ENCODE measurements at places on chromosomes 2 and 18. TPM values are rescaled to one million over a fixed set of nuclear protein-coding genes. Genes with fewer than 3 reads are reported as not detected.

The SELENOI gene
- polyA plus RNA-seq: 3.4 TPM

The MAP3K19 gene
- not detected for polyA plus RNA-seq

The DUSP19 gene
- 0.99 TPM for polyA plus RNA-seq

The ANKMY1 gene
- 17.5 TPM for polyA plus RNA-seq

The ALPP gene
- not detected for polyA plus RNA-seq

The TMEM247 gene
- polyA plus RNA-seq: not detected

The WDPCP gene
- polyA plus RNA-seq: 7.0 TPM

The FZD7 gene
- not detected for polyA plus RNA-seq

The OSR1 gene
- polyA plus RNA-seq: not detected

The COL6A3 gene
- polyA plus RNA-seq: 0.74 TPM
